ENCODE measurements at places on chromosomes 12 and 14. TPM values are rescaled to one million over a fixed set of nuclear protein-coding genes. Genes with fewer than 3 reads are reported as not detected.

PARP2 gene
- total RNA-seq: 17.7 TPM

DNA sequence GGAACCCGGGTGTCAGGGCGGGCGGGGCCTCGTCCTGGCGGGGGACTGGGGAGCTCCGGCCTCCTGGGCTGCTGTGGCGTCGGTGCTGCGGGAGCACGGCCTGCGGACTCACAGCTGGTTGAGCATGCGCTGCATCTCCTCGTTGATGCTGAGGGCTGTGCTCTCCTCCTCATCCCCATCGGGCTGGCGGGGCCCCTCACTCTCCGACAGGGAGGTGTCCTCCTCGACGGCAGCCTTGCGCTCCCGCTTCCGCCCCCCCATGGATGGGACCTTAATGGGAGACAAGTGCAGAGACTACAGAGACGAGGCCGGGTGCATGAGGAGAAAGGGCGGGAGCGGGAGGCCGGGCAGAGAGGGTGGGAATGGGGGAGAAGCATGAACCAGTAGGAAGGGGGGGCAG, 7.3 kb downstream of the IFFO1 start:
- no peak overlapping the region for H3K4me3 ChIP-seq
- no peak for DNase-seq
- H3K27me3 ChIP-seq: no peaks in the 10 kb centered on the region
- H3K4me1 ChIP-seq: peaks cover 31% of the 10 kb centered on the region
- H3K36me3 ChIP-seq: peaks cover 63% of the 10 kb centered on the region

SPIC gene
- total RNA-seq: 0.58 TPM

DNA sequence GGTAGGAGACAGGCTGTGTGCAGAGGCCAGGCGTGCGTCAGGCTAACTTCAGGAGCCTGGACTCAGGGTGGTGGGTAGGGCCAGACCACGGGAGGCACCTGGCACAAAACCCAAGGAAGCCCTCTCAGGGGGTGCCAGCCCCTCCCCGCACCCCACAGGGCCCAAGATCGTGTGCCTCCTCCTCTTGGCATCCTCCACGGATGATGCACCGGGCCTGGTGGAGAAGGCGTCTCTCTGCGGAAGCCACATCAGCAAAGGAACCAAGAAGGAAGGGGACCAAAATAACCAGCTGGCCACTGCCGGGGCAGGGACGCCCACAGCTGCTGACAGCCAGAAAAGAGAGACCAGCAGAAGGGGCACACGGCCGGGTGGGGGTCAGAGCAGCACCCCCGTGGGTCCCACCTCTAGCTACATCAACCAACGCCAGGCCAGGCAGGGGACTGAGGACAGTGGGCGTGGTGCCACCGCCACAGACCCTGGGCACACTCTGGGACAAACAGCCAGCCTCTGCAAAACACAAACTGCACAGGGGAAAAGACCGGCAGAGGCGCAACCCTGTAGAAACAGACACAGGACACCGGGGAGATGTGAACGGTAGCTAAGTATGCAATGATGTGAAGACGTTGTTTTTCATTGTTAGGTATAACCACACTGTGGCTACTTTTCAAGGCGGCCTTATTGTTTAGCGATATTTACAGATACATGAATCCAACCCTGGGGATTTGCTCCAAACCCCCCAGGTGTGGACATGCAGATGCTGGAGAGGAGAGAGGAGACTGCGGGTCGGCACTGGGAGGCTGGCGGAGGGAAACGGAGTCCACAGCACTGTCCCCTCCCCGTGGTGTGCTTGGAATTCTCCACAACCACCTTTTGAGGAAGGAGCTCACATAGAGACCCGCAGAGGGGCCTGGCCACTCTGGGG, 26.1 kb upstream of the C14orf180 start:
- H3K4me1 ChIP-seq: no peaks in the 10 kb centered on the region
- H3K36me3 ChIP-seq: no peaks in the 10 kb centered on the region
- H3K27me3 ChIP-seq: no peaks in the 10 kb centered on the region

DNA sequence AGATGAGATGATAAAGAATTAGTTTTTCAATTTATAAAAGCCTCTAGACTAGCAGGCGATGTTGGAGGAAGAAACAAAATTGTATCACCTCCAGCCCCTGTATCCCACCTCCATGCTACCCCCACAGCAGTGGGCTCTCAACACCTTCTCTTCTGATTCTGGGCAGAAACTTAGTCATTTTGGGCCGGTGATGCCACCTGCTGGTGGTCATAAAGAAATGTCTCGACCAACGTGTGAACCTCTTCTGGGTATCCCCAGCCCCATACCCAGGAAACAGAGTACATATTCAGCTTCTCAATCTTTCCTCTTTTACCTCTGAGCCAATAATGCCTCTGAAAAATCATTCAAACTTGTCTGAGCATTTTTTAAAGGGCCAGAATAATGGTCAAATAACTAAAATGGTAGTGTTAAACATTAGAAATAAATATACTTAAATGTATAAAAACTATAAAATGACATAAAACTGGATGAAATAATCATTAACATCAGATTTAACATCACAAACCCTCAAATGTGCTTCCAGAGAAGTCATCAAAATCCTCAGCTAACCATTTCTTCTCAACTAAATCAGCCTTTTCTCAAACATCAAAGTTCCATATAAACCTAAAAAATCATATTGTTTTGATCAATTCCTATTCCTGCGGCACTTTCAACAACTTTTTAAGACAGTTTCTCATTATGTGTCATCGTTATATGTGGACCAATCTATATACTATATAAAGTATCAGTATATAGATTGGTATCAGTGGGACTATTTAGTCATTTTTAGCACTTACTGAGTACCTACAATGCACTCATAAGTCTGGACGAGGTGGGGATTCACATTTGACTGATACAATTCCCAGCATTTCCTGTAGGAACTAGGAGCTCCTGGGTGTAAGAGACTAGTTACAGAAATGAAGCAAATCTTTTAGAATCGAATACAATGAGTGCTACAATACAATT, 69.4 kb downstream of the ATXN2 start:
- H3K27ac ChIP-seq: no peak overlapping the region
- DNase-seq: peak; percentile 29
- peaks cover 58% of the 10 kb centered on the region for H3K36me3 ChIP-seq
- H3K27me3 ChIP-seq: no peaks in the 10 kb centered on the region
- no peaks in the 10 kb centered on the region for H3K4me1 ChIP-seq

GRCh38 chr14:81141426-81141825, 79.3 kb downstream of the GTF2A1 start:
- H3K4me1 ChIP-seq: peaks cover 19% of the 10 kb centered on the region
- no peak overlapping the region for H3K4me3 ChIP-seq
- no peaks in the 10 kb centered on the region for H3K27me3 ChIP-seq

GRCh38 chr12:111597831-111598636, 1.1 kb downstream of the ATXN2 start:
- H3K4me3 ChIP-seq: peak overlapping the region; percentile 88
- H3K27me3 ChIP-seq: no peaks in the 10 kb centered on the region
- peak overlapping the region; percentile 100 for H3K27ac ChIP-seq
- H3K4me1 ChIP-seq: peaks cover 16% of the 10 kb centered on the region
- DNase-seq: peak; percentile 83
- no peaks in the 10 kb centered on the region for H3K36me3 ChIP-seq

Measured in stomach (tissue), 19 donors.